Mammary epithelial cell (primary cell): ENCODE measurements at places on chromosomes 4 and X.
A peak's percentile ranks its signal among the peaks of the same experiment; 100 is the strongest.

GRCh38 chr4:20252656-20253282 lies 1.1 kb downstream of the SLIT2 start:
- DNase-seq = no peak

DNA sequence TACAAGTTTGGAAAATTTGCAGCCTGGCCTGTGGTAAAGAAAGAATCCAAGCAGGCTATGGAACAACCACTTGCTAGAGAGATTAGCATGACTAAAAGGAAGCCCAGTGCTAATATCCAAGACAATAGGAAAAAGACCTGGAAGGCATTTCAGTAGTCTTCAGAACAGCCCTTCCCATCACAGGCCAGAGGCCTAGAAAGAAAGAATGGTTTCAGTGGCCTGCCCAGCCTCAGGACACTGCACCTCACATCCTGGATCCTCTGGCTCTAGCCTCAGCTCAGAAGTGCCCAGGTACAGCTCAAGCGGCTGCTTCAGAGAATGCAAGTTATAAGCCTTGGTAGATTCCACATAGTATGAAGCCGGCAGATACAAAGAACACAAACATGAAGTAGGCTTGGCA lies 449.8 kb upstream of the AR start:
- DNase-seq = no peak

GRCh38 chr4:85492336-85492735 lies 17.4 kb downstream of the ARHGAP24 start:
- no peak for DNase-seq

GRCh38 chr4:124632439-124632838 lies 80.1 kb downstream of the ANKRD50 start:
- DNase-seq = no peak

DNA sequence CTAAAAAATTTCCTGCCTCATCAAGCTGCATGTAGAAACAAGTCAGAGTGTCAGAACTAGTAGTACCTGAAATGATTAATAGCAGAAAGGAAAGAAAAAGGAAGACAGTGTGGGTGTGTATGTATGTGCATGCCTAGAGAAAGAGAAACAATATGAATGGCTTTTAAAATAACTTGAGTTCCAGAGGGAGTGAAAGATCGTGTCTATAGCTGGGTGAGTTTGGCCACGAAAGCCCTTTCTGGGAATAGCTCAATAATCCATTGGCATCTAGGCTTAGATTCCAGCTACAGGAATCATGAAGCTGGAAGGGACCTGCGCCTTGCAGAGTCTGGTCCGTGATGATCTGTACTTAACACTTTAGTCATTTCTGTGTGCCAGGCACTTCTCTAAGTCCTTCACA lies 195.6 kb downstream of the RAPGEF2 start:
- peak; percentile 84 for DNase-seq

GRCh38 chr4:149932188-149932587 lies 116.5 kb upstream of the IQCM start:
- no peak for DNase-seq

GRCh38 chr4:165537028-165537648 lies 158.3 kb downstream of the CPE start:
- peak; percentile 37 for DNase-seq
